ENCODE measurements at places on chromosomes 6 and 20.
A peak's percentile ranks its signal among the peaks of the same experiment; 100 is the strongest.

- DNase-seq: no peak
Observed at GRCh38 chr6:14269436-14269835, 151.9 kb downstream of the CD83 start.

DNA sequence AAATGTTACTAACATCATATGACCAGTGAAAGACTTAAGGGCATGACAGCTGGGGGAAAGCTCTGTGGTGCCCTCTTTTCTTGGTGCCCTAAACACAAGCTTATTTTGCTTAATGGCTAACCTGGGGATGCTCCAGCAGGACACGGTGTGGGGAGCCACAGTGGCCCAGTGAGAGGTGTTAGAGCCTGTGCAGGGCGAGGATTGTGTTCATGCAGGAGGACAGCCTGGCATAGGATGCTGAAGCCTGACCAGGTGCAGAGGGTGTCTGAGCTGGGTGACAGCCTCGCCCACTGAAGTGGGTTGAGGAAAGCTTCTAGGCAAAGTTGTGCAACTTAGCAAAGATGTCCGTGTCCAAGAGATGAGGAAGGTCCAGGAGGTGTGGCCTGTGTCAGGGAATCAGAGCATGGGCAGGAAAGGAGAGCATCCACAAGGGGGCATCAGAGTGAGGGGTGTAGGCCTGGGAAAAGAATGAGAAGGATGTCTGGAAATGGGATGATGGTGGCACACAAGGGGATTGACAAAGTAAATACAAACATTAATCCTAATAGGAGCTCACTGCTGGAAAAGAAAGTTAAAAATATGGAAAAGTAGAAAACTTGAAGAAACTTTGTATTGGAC, 33.9 kb downstream of the SLC17A4 start:
- DNase-seq: peak; percentile 3

- DNase-seq: no peak
Observed at GRCh38 chr20:1877609-1878200, 17.5 kb upstream of the SIRPA start.

- DNase-seq: no peak
Observed at GRCh38 chr6:101102702-101103101, 221.6 kb upstream of the ASCC3 start.
